ENCODE measurements at places on chromosomes 13 and 19.
A peak's percentile ranks its signal among the peaks of the same experiment; 100 is the strongest.

DNA sequence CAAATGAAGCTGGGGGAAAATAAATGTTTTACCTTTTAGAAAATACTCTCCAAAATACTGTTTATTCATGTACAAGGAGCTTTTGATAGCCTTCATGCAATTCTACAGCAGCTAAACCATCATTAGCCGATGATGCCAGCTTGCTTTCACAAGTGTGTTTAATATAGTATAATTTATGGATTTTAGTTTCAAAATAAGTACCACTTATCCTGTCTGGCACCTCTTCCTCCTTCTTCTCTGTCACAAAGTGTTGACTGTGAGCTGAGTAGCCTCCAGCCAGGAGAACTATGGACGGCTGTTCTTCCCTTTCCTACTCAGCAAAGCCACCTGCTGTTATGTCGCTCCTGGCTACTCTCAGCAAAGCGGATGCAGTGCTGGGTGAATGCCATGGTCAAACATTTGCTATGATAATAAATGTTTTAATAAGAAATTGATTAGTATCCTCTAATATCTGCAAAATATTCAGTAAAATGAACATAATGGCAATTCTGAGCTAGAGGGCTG is 238.2 kb downstream of the LIG4 start:
- DNase-seq = no peak

DNA sequence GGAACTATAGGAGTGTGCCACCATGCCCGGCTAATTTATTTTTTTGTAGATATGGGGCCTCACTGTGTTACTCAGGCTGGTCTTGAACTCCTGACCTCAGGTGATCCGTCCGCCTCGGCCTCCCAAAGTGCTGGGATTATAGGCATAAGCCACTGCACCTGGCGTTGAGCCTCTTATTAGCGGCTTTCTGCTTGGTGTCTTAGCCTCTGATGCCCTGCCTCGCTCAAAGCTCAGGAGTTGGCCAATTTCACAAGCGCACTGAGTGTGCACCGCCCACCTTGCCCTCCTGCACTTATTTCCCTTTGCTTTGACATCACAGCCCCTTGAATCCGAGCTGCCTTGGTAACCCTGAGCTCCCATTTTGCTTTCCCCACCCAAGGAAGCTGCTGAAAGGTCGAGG is 10.1 kb downstream of the YIPF2 start:
- DNase-seq = no peak

DNA sequence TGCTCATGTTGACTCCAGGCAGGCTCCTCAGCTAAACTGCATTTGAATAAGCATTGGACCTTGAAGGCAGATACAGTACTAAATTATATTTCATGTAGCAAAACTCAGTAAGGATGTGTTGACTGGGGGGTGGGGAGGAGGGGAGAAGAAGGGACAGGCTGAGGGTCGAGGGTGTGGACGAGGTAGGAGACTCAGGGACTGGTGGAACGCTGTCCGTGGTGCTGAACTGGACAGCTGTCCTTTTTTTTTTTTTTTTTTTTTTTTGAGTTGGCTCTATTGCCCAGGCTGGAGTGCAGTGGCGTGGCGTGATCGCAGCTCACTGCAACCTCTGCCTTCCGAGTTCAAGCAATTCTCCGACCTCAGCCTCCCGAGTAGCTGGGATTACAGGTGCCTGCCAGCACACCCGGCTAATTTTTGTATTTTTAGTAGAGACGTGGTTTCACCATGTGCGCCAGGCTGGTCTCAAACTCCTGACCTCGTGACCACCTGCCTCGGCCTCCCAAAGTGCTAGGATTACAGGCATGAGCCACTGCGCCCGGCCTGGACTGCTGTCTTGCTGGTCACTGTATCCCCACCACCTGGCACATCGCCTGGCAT is 33.2 kb upstream of the CASP14 start:
- DNase-seq = no peak

DNA sequence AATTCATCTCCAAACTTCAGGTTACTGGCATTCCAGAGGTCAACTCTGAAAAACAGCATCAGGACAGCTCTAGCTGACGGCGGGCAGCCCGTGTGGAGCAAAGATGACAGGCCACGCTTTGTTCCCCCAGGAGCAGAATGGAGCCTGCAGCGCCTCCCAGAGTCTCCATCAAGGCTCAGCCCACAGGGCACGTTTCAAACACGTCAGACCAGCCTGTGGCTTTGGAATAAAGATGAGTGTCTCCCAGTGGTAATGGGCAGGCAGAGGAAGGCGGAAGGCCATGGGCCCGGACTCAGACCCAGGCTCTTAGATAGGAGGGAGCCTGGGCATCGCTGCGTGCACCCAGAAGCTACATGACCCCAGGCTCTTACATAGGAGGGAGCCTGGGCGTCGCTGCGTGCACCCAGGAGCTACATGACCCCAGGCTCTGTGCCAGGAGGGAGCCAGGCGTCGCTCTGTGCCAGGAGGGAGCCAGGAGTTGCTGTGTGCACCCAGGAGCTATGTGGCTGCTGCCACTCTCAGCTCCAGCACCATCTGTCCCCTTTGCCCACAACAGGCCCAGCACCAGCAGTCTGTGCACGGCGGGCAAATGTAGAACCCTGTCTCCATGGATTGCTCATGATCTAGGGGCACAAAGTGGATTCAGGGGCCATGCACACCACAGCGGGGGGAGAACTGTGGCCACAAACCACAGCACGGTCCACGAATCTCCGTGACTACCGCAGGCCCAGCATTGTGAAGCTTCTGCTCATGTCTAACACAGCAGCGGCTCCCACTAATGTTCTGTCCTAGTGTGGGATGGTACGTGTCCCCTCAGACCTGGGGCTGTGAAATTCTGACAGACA is 47.8 kb upstream of the C13orf46 start:
- DNase-seq = peak; percentile 43

DNA sequence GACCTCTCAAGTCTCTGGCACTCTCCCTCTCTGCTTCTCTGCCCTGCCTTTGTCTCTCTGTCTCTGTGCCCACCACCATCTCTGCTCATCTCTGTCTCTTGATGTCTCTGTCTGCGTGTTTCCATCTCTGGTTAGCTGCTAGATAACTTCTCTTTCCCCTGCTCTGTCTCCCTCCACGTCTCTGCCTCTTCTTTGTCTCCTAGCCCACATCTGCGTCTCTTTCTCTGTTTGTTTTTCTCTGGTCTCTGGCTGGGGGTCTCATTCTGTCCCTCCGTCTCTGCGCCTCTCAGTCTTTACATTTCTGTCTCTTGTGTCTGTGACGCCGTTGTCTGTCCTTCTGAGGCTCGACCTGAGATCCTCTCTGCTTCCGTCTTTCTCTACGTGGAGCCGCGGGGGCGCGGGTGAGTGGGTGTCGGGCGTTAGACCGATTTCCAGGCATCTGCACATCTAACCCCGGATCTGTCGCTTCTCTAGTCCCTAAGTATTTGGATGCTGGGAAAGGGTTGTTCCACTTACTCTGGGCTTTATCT is 386 bp downstream of the GIPR start:
- DNase-seq = no peak

GRCh38 chr13:93290503-93290902 is 63.9 kb downstream of the GPC6 start:
- DNase-seq = no peak

DNA sequence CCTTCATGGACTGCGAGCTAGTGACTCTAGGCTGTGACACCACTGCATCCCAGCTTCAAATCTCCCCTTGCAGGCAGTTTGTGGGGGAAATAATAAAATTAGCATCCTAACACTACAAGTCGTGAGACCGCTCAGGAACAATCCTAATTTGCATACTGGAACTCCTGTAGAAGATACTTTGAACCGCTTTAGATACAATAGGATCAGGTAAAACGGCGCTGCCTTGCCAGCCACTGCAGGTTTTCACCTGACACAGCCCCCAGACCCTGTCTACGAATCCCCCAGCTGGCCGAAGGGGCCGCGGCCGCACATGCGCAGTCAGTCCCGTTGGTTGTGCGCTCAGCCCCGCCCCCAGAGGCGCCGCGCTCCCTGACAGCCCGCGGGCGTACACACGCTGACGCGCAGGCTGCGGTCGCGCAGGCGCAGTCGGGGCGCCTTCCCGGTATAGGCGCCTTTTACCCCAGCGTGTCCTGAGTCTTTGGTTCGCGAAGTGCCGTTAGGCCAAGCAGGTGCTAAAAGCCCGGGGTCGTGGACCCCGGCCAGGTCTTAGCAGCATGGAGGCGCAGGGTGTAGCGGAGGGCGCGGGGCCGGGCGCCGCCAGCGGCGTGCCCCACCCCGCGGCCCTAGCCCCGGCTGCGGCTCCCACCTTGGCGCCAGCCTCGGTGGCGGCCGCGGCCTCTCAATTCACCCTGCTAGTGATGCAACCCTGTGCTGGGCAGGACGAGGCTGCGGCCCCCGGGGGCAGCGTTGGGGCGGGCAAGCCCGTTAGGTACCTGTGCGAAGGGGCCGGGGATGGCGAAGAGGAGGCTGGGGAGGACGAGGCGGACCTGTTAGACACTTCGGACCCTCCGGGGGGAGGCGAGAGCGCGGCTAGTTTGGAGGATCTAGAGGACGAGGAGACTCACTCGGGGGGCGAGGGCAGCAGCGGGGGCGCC is at the start of gene RFXAP:
Gene RFXAP, plus strand, starts transcription at position 419 of the 935 bp plus-strand sequence. Its CDS starts 136 bp downstream, at position 555.
- peak; percentile 88 for DNase-seq

Data from substantia nigra (tissue), 51 donors.